ENCODE measurements at places on chromosomes 16 and 17. TPM values are rescaled to one million over a fixed set of nuclear protein-coding genes. Genes with fewer than 3 reads are reported as not detected.

The CTF1 gene
- total RNA-seq = 0.21 TPM

The FOXC2 gene
- total RNA-seq = 2.3 TPM

The MSLN gene
- not detected for total RNA-seq

The SPATA22 gene
- total RNA-seq = 0.07 TPM

The C17orf50 gene
- not detected for total RNA-seq

The CCDC144A gene
- 2.6 TPM for total RNA-seq

The KRT9 gene
- not detected for total RNA-seq

The NKD1 gene
- total RNA-seq = 0.07 TPM

The ESRP2 gene
- total RNA-seq = 0.25 TPM

The SCNN1G gene
- not detected for total RNA-seq

The MPP3 gene
- total RNA-seq = 9.8 TPM

The ZMYND15 gene
- 0.11 TPM for total RNA-seq

The WDR45B gene
- 79.9 TPM for total RNA-seq

The TAOK1 gene
- 62.6 TPM for total RNA-seq

The MEFV gene
- not detected for total RNA-seq

The C1QL1 gene
- total RNA-seq = 0.20 TPM

The FOXN1 gene
- not detected for total RNA-seq

The KRT10 gene
- total RNA-seq = 3.4 TPM

The NAGPA gene
- 23.5 TPM for total RNA-seq

The MMP28 gene
- 7.2 TPM for total RNA-seq

The CCL8 gene
- total RNA-seq = not detected

The MYLK3 gene
- total RNA-seq = 0.04 TPM

The ALOX15 gene
- not detected for total RNA-seq

The GNG13 gene
- total RNA-seq = not detected

The CNGB1 gene
- 0.11 TPM for total RNA-seq

The DOC2A gene
- total RNA-seq = 0.49 TPM

The OTOA gene
- total RNA-seq = not detected

The C1QTNF1 gene
- total RNA-seq = 20.2 TPM

The SLFN14 gene
- not detected for total RNA-seq

The GDPD1 gene
- total RNA-seq = 3.2 TPM

The RHBDF1 gene
- 24.9 TPM for total RNA-seq

The CYGB gene
- total RNA-seq = 0.40 TPM

The GINS3 gene
- 13.8 TPM for total RNA-seq

The RPL19 gene
- 2,115 TPM for total RNA-seq

The CHD9NB gene
- 1.3 TPM for total RNA-seq

The TPSB2 gene
- not detected for total RNA-seq

The MYH2 gene
- total RNA-seq = not detected

The IL34 gene
- 1.3 TPM for total RNA-seq

The TUBD1 gene
- total RNA-seq = 6.8 TPM

The TMEM238L gene
- total RNA-seq = not detected

The EME1 gene
- total RNA-seq = 5.5 TPM

The NOMO2 gene
- 327 TPM for total RNA-seq

The ABCC12 gene
- not detected for total RNA-seq

Measured in pulmonary artery endothelial cell (primary cell).